Activated B cell treated with CpG ODN at 0.5 μM for 24 hours (primary cell): ENCODE measurements at places on chromosomes 1 and 21. TPM values are rescaled to one million over a fixed set of nuclear protein-coding genes. Genes with fewer than 3 reads are reported as not detected.

CD2 gene
- total RNA-seq: 0.35 and 0.37 TPM in 2 replicates

OPTC gene
- not detected in 2 replicates for total RNA-seq

FLAD1 gene
- 64.1 and 69.0 TPM in 2 replicates for total RNA-seq

DNA sequence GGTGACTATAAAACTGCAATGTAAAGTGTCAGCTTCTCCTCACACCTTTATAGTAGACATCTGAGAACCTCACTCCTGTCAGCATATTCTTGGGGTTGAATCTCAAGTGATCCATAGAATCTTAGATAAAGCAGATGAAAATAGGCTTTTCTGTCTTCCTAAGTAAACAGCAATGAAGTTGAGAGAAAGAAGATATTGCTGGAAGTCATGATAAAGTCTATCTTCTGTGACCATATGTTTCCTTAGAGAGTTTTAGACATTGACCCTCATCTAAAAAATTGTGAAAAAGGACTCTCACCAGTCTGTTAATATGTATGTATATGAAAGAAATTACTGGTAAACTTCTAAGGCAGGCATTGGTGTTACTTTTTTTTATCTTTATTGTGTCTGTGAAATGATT is 66.8 kb downstream of the LIPI start:
- no peak for DNase-seq
- no peaks in the 10 kb centered on the region for H3K36me3 ChIP-seq
- no peak overlapping the region for H3K4me3 ChIP-seq

DNA sequence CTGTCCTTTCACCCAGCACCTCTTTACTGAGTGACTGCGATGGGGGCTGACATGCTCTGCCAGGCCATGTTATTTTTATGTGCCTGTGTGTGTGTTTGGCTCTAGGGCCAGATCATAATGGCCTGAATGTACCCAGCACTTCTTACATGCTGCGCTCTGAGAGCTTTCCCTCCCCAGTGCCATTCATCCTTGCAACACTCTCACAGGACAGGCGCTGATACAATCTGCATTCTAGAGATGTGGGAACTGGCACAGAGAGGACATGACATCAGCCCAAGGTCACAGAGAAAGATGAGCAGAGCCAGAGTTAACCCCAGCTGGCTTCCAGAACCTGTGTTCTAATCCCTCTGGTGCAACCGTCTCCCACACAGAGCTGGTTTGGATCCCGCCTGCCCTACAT is 54.5 kb downstream of the ARHGEF10L start:
- DNase-seq: no peak
- no peaks in the 10 kb centered on the region for H3K36me3 ChIP-seq
- no peaks in the 10 kb centered on the region for H3K4me1 ChIP-seq
- no peaks in the 10 kb centered on the region for H3K27me3 ChIP-seq
- no peak overlapping the region for H3K4me3 ChIP-seq

- no peak for DNase-seq
- H3K27me3 ChIP-seq: no peaks in the 10 kb centered on the region
- H3K36me3 ChIP-seq: no peaks in the 10 kb centered on the region
- no peak overlapping the region for H3K4me3 ChIP-seq
- no peak overlapping the region for H3K27ac ChIP-seq
Observed at GRCh38 chr1:56301791-56302190, 277.6 kb downstream of the PLPP3 start.

- no peaks in the 10 kb centered on the region for H3K27me3 ChIP-seq
- peak overlapping the region; percentile 85 for H3K27ac ChIP-seq
- peaks cover 76% of the 10 kb centered on the region for H3K4me1 ChIP-seq
Observed at GRCh38 chr1:150574260-150575071, 4.9 kb downstream of the MCL1 start.

- no peak overlapping the region for H3K27ac ChIP-seq
- peaks cover 1% of the 10 kb centered on the region for H3K4me1 ChIP-seq
- H3K27me3 ChIP-seq: no peaks in the 10 kb centered on the region
- no peak overlapping the region for H3K4me3 ChIP-seq
- H3K36me3 ChIP-seq: no peaks in the 10 kb centered on the region
- DNase-seq: no peak
Observed at GRCh38 chr1:93016171-93016570, 54.9 kb upstream of the DIPK1A start.

- no peak overlapping the region for H3K4me3 ChIP-seq
- H3K27me3 ChIP-seq: no peaks in the 10 kb centered on the region
- H3K36me3 ChIP-seq: no peaks in the 10 kb centered on the region
- DNase-seq: no peak
- no peak overlapping the region for H3K27ac ChIP-seq
- no peaks in the 10 kb centered on the region for H3K4me1 ChIP-seq
Observed at GRCh38 chr1:87972811-87973210, 644.1 kb downstream of the LMO4 start.

- peak overlapping the region; percentile 35 for H3K27ac ChIP-seq
- H3K4me3 ChIP-seq: no peak overlapping the region
- no peak for DNase-seq
- H3K4me1 ChIP-seq: peaks cover 85% of the 10 kb centered on the region
- peaks cover 34% of the 10 kb centered on the region for H3K27me3 ChIP-seq
Observed at GRCh38 chr1:154865442-154866256, 4.4 kb downstream of the KCNN3 start.

GRCh38 chr1:91622616-91623015 is 122.0 kb downstream of the CDC7 start:
- no peak overlapping the region for H3K27ac ChIP-seq
- no peak for DNase-seq
- no peak overlapping the region for H3K4me3 ChIP-seq
- H3K36me3 ChIP-seq: no peaks in the 10 kb centered on the region

- H3K4me1 ChIP-seq: no peaks in the 10 kb centered on the region
- H3K36me3 ChIP-seq: no peaks in the 10 kb centered on the region
- H3K4me3 ChIP-seq: no peak overlapping the region
- H3K27ac ChIP-seq: no peak overlapping the region
- no peak for DNase-seq
Observed at GRCh38 chr1:202324646-202325045, 17.1 kb downstream of the UBE2T start.

DNA sequence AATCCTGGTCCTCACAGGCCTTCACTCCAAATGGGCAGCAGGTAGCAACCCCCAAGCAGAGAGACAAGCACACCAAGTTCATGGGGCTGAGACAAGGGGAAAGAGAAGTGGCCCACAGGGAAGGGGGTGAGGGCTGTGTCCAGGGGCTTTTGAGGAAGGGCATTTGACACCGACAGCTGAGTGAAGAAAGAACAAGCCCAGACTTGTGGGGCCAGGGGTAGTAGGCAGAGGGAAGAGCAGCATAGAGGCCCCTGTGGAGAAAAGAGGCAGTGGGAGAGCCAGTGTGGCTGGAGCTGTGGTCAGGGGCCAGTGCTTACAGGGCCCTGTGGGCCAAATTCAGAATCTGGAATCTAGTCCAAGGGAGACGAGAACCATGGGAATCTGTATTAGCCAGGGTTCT is 85.4 kb downstream of the IGSF21 start:
- no peaks in the 10 kb centered on the region for H3K36me3 ChIP-seq
- H3K27ac ChIP-seq: no peak overlapping the region
- DNase-seq: no peak

- peaks cover 2% of the 10 kb centered on the region for H3K4me1 ChIP-seq
- H3K27me3 ChIP-seq: peaks cover 40% of the 10 kb centered on the region
- no peak overlapping the region for H3K4me3 ChIP-seq
- no peaks in the 10 kb centered on the region for H3K36me3 ChIP-seq
- DNase-seq: no peak
- H3K27ac ChIP-seq: no peak overlapping the region
Observed at GRCh38 chr1:109368464-109368863, 29.3 kb downstream of the SORT1 start.

DNA sequence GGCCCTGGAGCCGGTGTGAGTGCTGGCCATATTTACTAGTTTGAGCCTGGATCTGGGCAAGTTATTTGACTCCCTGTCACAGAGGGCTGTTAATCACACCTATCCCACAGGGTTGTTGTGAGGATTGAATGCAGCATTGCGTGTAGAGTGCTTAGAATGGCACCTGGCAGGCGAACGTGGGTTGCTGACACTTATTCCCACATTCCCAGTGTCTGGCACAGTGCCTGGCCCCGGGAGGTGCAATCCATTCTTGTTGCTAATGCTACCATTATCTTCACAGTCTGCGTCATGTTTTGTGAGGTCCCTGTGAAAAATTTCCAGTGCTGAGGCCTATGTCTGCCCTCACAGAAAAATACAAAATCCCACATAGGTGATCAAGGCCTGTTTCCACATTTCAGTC is 66.1 kb downstream of the CD2 start:
- no peak overlapping the region for H3K4me3 ChIP-seq
- H3K4me1 ChIP-seq: peaks cover 9% of the 10 kb centered on the region
- no peak for DNase-seq
- H3K27ac ChIP-seq: no peak overlapping the region
- H3K27me3 ChIP-seq: no peaks in the 10 kb centered on the region
- no peaks in the 10 kb centered on the region for H3K36me3 ChIP-seq

DNA sequence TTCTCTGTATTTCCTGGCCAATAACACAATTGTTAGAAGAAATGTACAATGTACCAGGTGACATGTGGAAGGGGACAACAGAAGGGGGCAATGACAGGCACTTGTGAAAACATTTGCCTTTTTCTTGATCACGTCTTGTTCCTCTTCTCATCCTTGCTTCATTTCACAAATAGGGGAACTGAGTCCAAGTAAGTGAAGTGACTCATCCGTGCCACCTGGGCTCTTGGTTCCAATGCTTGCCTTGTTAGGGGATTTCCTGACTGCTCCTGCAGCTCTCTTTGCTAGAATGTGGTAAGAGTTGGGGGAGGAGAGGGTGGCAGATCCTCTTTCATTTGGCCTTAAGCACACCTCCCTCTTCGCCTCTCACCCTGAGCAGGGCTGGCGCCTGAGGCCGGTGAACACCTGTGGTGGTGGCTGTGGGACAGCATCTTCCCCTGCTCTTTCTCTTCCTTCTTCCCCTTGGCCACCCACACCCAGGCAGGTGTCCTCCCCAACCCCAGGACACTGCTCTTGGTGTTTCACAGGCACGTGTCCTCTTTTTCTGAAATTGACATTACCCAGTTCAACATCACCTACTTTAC is 2.2 kb upstream of the RHEX start:
- peak; percentile 71 for DNase-seq
- H3K27ac ChIP-seq: peak overlapping the region; percentile 95
- no peaks in the 10 kb centered on the region for H3K27me3 ChIP-seq
- H3K4me1 ChIP-seq: peaks cover 94% of the 10 kb centered on the region
- peak overlapping the region; percentile 58 for H3K4me3 ChIP-seq

GRCh38 chr1:78142736-78143135 is 97.0 kb downstream of the GIPC2 start:
- H3K27me3 ChIP-seq: peaks cover 2% of the 10 kb centered on the region
- peaks cover 28% of the 10 kb centered on the region for H3K4me1 ChIP-seq
- H3K4me3 ChIP-seq: peak overlapping the region; percentile 48
- DNase-seq: no peak
- no peaks in the 10 kb centered on the region for H3K36me3 ChIP-seq

GRCh38 chr1:86448670-86449069 is 20.1 kb upstream of the CLCA1 start:
- H3K4me1 ChIP-seq: no peaks in the 10 kb centered on the region
- no peak for DNase-seq
- no peaks in the 10 kb centered on the region for H3K36me3 ChIP-seq
- H3K27me3 ChIP-seq: no peaks in the 10 kb centered on the region
- no peak overlapping the region for H3K27ac ChIP-seq

DNA sequence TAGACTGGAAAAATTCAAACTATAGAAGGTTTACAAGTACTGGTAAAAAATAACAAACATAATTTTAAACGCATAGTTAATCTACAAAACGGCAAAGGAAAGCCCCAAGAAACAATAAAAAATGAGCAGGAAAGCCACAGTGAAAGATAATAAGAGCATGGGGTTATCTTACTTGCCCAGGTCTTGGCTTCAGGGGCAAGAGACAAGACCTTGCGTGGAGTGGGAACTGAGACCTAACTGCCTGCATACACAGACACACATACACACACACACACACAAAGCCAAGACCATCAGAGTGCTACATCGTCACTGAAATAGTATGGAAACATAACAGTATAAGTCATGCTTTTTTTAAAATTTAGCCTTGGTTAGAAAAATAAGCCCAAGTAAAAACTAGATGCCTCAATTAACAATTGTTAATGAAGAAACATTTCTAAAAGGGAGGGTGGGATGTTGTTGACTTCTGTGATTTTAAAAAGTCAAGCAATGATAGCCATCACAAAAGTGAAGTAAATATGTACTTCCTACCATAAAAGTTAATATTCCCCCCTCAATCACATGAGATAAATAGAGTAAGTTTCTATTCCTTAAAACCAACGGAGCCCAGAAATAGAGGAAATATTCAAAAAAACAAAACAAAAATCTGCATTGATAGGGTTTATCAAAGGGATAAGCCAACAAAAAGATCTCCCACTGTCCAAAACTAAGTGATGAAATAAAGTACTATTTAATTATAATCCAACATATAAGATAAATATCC is 29.4 kb upstream of the CRP start:
- no peak overlapping the region for H3K4me3 ChIP-seq
- no peaks in the 10 kb centered on the region for H3K36me3 ChIP-seq
- no peaks in the 10 kb centered on the region for H3K4me1 ChIP-seq

- no peaks in the 10 kb centered on the region for H3K4me1 ChIP-seq
- DNase-seq: no peak
- no peaks in the 10 kb centered on the region for H3K36me3 ChIP-seq
- H3K27ac ChIP-seq: no peak overlapping the region
Observed at GRCh38 chr21:44000360-44000759, 11.7 kb upstream of the TRAPPC10 start.
